ENCODE measurements at places on chromosomes 3 and 15.
A peak's percentile ranks its signal among the peaks of the same experiment; 100 is the strongest.

- DNase-seq: no peak
Observed at GRCh38 chr3:76972624-76973296, 67.1 kb upstream of the ROBO2 start.

GRCh38 chr3:28901018-28901417 is 379.9 kb upstream of the RBMS3 start:
- peak; percentile 72 for DNase-seq

DNA sequence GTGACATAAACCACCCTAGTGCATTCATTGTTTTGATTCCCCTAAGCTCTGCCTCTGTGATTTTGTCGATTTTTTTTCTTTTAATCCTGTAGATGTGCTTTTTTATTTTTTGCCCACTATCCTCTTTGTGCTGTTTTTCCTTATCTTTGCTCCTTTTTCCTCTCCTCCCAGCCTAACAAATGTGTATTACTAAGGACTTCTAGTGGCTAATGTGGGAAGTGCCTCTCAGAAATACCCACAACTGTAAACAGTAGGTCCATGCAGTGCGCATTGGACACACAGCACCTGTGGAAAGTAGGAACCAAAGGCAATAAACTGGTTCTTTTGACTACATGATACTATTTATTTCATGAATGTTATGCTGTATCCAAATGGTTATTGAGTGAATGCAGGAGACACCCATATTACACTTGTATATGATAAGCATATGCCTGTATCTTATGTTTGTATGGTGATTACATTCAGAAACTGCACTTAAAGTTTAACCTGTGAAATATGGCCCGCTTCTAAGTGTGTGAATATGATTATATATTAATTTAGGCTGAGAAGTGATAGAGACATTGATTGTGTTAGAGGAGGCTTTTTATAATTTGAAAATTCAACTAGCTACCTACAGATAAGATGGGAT is 147.8 kb downstream of the PLCL2 start:
- DNase-seq: peak; percentile 66

DNA sequence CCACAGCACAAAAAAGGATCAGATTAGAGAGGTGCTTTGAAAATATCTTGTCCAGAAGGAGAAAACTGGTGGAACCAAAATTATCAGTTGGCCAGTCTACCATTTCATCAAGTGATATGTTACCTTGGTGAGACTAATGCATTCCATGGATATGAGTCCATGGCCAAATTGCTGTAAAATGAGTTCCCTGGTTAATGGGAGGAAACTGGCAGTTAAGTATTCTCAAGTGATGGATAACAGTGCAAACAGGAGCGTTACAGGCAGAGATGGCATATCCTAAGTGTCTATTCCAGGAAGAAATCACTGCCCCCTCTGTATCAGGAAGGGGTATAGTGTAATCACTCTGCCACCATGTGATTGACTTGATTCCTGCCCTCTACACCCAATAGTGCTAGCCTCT is 34.0 kb downstream of the MYRIP start:
- DNase-seq: no peak
